ENCODE measurements at places on chromosomes 7 and 10. TPM values are rescaled to one million over a fixed set of nuclear protein-coding genes. Genes with fewer than 3 reads are reported as not detected.

DNA sequence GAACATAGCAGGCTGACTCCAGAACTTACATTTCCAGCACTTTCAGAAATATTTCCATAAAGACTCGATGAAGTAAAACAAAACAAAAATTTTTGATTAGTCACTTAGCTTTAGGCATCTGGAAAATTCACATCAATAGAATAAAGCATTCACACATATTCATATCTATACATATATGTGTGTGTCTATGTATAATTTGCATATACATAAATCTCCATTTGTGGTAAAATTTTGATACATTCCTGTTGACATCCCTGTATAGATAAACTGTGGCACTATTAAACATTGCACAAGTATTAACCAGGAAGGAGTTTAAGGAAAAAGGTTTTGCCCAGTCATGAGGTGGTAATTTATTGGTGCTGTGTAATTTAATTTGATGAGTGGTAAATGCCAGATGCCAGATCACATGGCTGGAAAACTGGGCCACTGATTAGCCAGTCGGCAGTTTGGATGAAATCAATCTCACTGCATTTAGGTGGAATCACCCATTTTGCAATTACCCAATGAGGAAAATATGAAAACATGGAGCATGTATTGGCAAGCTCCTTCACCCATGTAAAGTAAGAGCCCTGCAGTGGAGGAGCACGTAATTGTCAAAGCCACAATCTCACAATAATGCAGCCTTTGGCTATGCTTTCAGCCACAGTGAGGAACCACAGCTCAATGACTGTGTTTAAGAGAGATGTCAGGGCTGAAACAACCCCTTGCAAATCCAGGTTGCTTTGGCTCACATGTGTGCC is 294.6 kb downstream of the RNLS start:
- H3K27me3 ChIP-seq = peaks cover 2% of the 10 kb centered on the region
- H3K4me1 ChIP-seq = peaks cover 3% of the 10 kb centered on the region
- DNase-seq = no peak
- H3K27ac ChIP-seq = no peak overlapping the region
- peaks cover 5% of the 10 kb centered on the region for H3K36me3 ChIP-seq

- H3K36me3 ChIP-seq = peaks cover 5% of the 10 kb centered on the region
- H3K4me3 ChIP-seq = no peak overlapping the region
- H3K27ac ChIP-seq = peak overlapping the region; percentile 22
- no peak for DNase-seq
Observed at GRCh38 chr7:122302761-122303530, 1.6 kb downstream of the FEZF1 start.

GRCh38 chr7:102395592-102395872 is 631 bp upstream of the PRKRIP1 start:
- H3K4me3 ChIP-seq = peak overlapping the region; percentile 90
- peak overlapping the region; percentile 93 for H3K27ac ChIP-seq
- no peaks in the 10 kb centered on the region for H3K27me3 ChIP-seq
- peaks cover 24% of the 10 kb centered on the region for H3K4me1 ChIP-seq

GRCh38 chr7:5472432-5473315 is 49.0 kb upstream of the TNRC18 start:
- H3K27me3 ChIP-seq = no peaks in the 10 kb centered on the region
- DNase-seq = no peak

GRCh38 chr10:69756279-69756678 is 45.4 kb upstream of the COL13A1 start:
- no peaks in the 10 kb centered on the region for H3K4me1 ChIP-seq
- no peak overlapping the region for H3K27ac ChIP-seq
- no peak for DNase-seq
- H3K36me3 ChIP-seq = no peaks in the 10 kb centered on the region
- no peak overlapping the region for H3K4me3 ChIP-seq

- H3K4me3 ChIP-seq = no peak overlapping the region
- no peak for DNase-seq
- H3K27me3 ChIP-seq = no peaks in the 10 kb centered on the region
- no peak overlapping the region for H3K27ac ChIP-seq
- H3K4me1 ChIP-seq = peaks cover under 1% of the 10 kb centered on the region
- H3K36me3 ChIP-seq = peaks cover 7% of the 10 kb centered on the region
Observed at GRCh38 chr7:43799605-43800004, 41.1 kb downstream of the BLVRA start.

- DNase-seq = no peak
- peak overlapping the region; percentile 74 for H3K27ac ChIP-seq
- no peak overlapping the region for H3K4me3 ChIP-seq
Observed at GRCh38 chr7:74183653-74184450, 9.7 kb downstream of the EIF4H start.

- no peak overlapping the region for H3K4me3 ChIP-seq
- no peak for DNase-seq
- H3K4me1 ChIP-seq = no peaks in the 10 kb centered on the region
- no peaks in the 10 kb centered on the region for H3K27me3 ChIP-seq
- H3K27ac ChIP-seq = no peak overlapping the region
Observed at GRCh38 chr7:1323178-1324027, 90.7 kb downstream of the UNCX start.

GRCh38 chr10:75263806-75264205 is 28.0 kb upstream of the COMTD1 start:
- H3K4me3 ChIP-seq = no peak overlapping the region

DNA sequence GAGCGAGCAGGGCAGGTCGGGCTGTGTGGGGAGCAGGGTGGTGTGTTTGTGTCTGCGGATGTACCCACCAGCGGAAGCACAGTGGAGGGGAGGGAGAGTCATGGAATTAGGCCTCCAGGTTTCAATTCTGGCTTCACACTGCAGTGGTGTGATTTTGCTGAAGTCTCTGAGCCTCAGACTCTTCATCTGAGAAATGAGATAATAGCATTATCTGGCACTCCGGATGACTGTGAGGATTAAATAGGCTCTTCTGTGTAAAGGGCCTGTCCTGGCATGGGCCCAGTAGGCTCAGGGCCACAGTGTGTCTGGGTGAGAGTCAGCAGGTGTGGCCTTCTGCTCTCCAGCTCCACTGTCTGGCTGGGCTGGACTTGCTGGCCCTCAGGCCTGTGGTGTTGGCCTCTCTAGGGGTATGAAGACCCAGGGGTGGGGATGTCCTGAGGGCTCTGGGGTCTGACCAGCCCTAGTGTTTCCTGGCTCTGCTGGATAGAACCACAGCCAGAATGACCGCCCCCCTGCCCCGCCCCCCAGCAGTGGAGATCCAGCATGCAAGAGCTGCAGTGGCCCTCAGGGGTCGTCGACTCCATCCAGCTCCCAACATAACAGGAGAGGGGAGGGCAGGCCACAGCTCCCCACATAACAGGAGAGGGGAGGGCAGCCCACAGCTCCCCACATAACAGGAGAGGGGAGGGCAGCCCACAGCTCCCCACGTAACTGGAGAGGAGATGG is 178.6 kb downstream of the RPS24 start:
- H3K27ac ChIP-seq = no peak overlapping the region
- H3K27me3 ChIP-seq = peaks cover 22% of the 10 kb centered on the region
- no peak overlapping the region for H3K4me3 ChIP-seq
- no peak for DNase-seq
- H3K4me1 ChIP-seq = no peaks in the 10 kb centered on the region
- no peaks in the 10 kb centered on the region for H3K36me3 ChIP-seq

DNA sequence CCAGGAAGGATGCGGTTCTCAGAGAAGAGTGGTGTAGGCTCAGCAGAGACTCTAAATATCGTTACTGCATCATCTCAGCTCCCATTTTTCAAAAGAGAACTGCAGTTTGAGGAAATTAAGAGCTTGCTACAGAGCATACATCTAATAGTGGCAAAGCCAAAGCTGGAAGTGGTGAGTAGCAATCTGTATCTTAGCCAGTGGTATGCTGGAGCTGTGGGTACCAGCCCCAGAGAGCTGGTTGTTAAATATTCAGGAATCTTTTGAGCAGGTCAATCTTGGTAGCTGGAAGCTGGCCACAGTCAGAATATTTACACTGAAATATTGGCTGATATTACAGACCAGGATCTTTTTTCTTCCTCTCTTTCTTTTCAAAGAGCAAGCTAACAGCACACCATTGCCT is 88.4 kb upstream of the STEAP1B start:
- no peaks in the 10 kb centered on the region for H3K36me3 ChIP-seq
- peaks cover 49% of the 10 kb centered on the region for H3K27me3 ChIP-seq
- DNase-seq = no peak
- peaks cover 6% of the 10 kb centered on the region for H3K4me1 ChIP-seq
- H3K27ac ChIP-seq = no peak overlapping the region
- H3K4me3 ChIP-seq = no peak overlapping the region

- H3K27ac ChIP-seq = no peak overlapping the region
- DNase-seq = no peak
- peaks cover 26% of the 10 kb centered on the region for H3K4me1 ChIP-seq
- no peak overlapping the region for H3K4me3 ChIP-seq
- peaks cover 32% of the 10 kb centered on the region for H3K27me3 ChIP-seq
Observed at GRCh38 chr10:43282881-43283280, 16.0 kb upstream of the RASGEF1A start.

GRCh38 chr10:12785415-12785831 is 216.1 kb downstream of the CCDC3 start:
- peaks cover 5% of the 10 kb centered on the region for H3K4me1 ChIP-seq
- H3K4me3 ChIP-seq = no peak overlapping the region
- no peaks in the 10 kb centered on the region for H3K36me3 ChIP-seq
- DNase-seq = no peak

- H3K27ac ChIP-seq = no peak overlapping the region
- no peak for DNase-seq
- no peak overlapping the region for H3K4me3 ChIP-seq
- no peaks in the 10 kb centered on the region for H3K27me3 ChIP-seq
- peaks cover 9% of the 10 kb centered on the region for H3K4me1 ChIP-seq
- no peaks in the 10 kb centered on the region for H3K36me3 ChIP-seq
Observed at GRCh38 chr7:69700331-69700730, 102.1 kb downstream of the AUTS2 start.

DNA sequence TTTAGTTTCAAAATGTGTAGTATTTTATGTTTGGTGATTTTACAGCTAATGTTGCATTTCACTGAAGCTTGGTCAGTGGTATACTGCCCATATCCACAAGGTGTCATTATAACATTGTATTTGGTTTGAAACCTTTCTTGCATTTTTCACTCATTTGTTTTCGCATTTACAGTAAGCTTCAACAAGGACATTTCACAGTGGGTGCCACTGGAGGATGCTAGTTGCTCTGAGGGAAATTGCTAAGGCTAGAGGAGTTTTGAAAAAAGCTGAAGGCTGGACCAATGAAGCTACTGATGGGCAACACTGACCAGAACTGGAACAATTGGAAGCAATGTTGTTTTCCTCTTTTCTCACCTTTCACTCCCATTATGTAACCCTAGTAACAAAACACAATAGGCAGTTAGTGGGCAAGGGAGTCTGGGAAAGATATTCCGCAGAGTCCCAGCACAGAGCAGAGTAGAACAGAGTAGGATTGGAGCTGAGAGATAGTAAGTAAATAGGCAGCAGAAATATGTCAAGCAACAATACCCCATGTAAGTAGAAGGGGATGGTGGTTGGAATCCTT is 23.6 kb upstream of the SRI start:
- H3K27me3 ChIP-seq = peaks cover 26% of the 10 kb centered on the region
- no peak overlapping the region for H3K4me3 ChIP-seq
- peak overlapping the region; percentile 13 for H3K27ac ChIP-seq
- H3K36me3 ChIP-seq = no peaks in the 10 kb centered on the region
- no peaks in the 10 kb centered on the region for H3K4me1 ChIP-seq
- no peak for DNase-seq

- H3K27me3 ChIP-seq = peaks cover 9% of the 10 kb centered on the region
- no peak overlapping the region for H3K27ac ChIP-seq
- H3K4me1 ChIP-seq = peaks cover 19% of the 10 kb centered on the region
- peaks cover 14% of the 10 kb centered on the region for H3K36me3 ChIP-seq
- H3K4me3 ChIP-seq = no peak overlapping the region
Observed at GRCh38 chr7:44958645-44959344, 20.0 kb downstream of the MYO1G start.

DNA sequence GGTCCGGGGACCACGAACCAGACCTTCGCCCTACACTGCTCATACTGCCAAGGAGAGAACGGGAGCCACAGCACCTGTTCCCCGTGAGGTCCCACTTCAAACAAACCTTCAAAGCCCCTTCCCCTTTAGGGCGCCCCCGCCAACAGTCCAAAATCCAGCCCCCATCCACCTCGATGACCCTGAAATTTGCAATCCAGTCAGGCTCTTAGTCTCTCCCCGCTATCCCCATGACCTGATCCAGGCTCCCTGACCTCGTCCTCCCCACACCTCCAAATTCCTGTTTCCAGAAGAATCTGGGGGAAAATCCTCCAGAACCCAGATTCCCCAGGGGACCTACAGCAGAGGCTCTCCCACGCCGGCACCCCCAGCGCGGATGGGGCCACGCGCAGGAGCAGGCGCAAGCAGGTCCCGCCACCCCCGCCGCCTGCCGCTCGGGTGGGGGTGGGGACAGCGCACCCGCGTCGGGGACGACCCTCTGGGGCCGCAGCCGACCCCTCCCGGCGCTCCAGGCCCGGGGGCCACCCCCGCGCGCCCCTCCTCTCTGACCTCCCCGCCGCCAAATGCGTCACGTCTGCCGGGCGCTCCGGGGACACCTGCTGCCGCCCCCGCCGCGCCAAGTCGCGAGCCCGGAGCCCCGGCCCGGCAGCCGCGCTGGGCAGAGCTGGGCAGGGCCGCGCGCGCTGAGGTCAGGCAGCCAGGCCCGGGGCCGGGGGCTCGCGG is 753 bp downstream of the CAMK2B start:
- H3K27me3 ChIP-seq = peaks cover 45% of the 10 kb centered on the region
- peak overlapping the region; percentile 37 for H3K4me3 ChIP-seq
- H3K27ac ChIP-seq = no peak overlapping the region

DNA sequence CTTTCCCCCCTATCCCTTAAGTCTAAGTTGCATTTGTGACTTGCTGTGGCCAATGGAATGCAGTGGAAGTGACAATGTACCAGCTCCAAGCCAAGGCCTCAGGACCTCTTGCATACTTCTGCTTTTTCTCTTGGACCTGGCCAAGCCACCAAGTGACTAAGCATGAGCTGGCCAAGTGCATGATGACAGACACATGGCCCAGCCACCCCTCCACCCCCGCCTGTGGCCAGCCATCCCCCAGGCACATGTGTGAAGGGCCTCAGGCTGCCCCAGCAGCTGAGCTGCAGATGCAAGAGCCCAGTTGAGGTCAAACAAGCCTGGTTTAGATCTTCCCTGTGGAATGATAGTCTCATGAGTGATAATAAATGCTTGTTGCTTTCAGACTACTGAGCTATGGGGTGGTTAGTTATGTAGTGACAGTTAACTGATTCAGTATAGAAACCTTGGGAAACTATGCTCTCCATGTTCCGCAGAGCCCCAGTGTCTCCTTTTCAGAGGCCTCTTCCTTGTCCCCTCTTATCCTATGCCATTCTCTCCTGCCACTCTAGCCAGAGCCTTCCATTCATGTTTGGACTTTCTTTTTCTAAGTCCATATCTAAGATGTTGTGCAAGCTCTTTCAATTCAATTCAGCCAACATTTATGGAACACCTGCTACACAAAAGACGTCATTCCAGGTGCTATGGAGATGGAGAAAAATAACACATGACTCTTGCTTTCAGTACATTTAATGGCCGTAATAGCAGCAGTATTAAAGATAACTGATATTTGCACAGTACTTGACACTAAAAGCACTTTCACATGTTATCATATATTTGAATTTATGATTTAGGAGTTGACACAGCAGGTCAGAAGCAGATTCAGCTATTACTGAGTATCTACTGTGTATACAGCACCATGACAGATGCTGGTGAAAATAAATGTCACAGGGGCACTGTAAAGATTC is 55.5 kb upstream of the LOXL4 start:
- DNase-seq = no peak
- no peak overlapping the region for H3K27ac ChIP-seq
- H3K4me1 ChIP-seq = no peaks in the 10 kb centered on the region
- no peaks in the 10 kb centered on the region for H3K36me3 ChIP-seq
- H3K27me3 ChIP-seq = peaks cover 5% of the 10 kb centered on the region

The BTBD16 gene
- not detected for total RNA-seq

The SPDYE5 gene
- not detected for total RNA-seq

The TAS2R38 gene
- total RNA-seq = not detected

The OR6B1 gene
- total RNA-seq = not detected

The SLC13A4 gene
- total RNA-seq = not detected

The ANXA8 gene
- 0.17 TPM for total RNA-seq
